Hematopoietic multipotent progenitor cell (in vitro differentiated cells): ENCODE measurements at places on chromosomes 11 and 22.

DNA sequence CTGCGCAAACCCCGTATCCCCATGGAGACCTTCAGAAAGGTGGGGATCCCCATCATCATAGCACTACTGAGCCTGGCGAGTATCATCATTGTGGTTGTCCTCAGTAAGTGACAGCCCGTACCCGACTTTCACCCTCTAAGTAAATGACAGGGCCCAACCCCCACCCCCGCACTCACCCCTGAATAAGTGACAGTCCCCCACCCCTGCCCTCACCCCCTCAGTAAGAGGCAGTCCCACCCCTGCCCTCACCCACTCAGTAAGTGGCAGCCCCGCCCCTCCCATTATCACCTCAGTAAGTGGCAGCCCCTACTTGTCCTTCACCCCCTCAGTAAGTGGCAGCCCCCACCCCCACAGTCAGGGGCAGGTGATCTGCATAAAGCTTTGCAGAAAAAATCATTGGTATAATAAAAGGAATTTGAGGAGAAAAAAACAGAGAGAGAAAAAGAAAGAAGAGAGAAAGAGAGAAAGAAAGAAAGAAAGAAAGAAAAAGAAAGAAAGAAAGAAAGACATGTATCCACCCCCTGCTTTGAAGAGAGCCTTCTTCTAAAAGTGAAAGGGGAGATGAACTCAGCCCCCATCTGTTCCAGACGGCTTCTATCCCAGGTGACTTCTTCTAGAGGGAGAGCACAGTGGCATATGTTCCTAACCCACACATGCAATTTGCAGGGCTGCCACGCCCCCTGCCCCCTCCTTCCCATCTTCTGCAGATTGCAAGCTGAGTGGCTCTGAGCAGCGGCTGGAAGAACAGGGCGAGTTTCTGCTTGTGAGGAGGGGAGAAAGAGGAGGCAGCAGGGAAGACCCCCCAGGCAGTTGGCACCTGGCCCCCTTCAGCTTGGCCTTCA is 12.5 kb upstream of the SMIM35 start:
- DNase-seq = no peak

GRCh38 chr11:40403321-40403720 is 1056.1 kb downstream of the LRRC4C start:
- DNase-seq = no peak

- DNase-seq = no peak
Observed at GRCh38 chr22:37632174-37633088, 7.0 kb upstream of the SH3BP1 start.

- no peak for DNase-seq
Observed at GRCh38 chr22:47307822-47308221, 545.4 kb downstream of the TBC1D22A start.

- peak; percentile 69 for DNase-seq
Observed at GRCh38 chr11:8384199-8384821, 120.6 kb upstream of the LMO1 start.

DNA sequence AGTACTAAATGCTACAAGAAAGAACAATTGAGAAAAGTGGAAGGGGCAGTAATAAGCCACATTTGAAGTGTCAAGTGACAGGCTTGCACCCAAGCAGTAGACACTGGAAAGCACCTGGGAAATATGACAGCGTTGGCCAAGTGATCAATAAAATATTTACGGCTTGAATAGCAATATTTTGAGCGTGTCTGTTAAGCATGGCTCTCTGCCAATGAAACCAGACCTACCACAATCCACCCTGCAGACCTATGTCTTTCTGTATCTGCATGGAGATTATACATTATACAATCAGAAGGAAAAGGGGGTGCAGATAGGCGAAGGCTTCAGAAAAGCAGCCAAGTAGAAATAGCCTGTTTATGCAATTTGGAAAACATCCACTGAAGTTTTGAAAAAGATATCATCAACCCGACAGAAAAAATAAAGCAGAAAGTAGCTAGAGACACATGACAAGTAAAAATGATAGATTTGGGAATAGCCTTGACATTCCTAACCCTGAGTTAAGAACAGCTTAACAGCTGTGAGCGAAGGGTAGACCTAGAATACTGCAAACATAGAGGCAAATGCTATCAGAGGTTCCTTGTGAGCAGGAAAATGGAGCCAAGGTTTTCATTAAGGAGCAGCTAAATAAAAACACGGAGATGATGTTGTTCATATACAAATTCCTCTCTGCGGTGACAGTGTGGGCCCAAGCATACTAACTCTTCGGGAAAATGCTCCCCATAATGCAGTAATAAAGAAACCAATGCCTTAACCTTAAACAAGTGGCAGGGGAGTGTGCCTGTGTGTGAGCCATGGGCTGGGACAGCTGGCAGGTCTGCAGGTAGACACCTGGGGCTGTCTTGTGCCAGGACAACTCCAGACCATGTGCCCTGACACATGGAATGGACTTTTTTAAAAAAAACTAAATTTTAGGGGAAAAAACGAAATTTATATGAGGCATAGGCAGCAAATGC is 71.3 kb downstream of the ETS1 start:
- no peak for DNase-seq

DNA sequence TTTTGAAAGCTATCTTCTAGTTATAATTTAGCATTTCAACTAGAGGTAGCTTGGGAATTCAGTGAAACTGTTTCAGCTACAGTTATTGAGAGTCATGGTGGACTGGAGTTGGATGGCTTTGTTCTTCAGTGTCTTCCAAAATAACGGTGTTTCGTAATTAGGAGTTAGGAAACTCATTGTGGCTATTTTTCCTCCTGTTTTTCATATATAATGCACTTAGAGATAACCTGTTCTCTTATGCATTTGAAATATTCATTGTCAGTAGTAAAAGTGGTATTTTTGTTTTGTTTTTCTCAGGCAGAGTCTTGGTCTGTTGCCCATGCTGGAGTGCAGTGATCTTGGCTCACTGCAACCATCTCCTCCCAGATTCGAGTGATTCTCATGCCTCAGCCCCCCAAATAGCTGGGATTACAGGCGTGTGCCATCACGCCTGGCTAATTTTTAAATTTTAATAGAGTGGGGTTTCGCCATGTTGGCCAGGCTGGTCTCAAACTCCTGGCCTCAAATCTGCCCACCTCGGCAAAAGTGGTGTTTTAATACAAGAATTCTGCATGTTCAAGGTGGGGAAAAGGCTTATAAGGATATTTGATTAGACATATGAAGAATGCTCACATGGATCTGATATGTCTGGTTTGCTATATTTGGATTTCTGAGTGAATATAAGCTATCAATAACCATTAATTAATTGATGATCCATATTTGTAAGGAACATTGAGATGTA is 12.7 kb downstream of the PDHX start:
- DNase-seq = no peak

GRCh38 chr22:23772649-23773473 is at the start of gene MMP11:
Gene MMP11, plus strand, starts transcription at chr22:23772849. Its CDS starts 22 bp downstream, at chr22:23772871.
- no peak for DNase-seq

DNA sequence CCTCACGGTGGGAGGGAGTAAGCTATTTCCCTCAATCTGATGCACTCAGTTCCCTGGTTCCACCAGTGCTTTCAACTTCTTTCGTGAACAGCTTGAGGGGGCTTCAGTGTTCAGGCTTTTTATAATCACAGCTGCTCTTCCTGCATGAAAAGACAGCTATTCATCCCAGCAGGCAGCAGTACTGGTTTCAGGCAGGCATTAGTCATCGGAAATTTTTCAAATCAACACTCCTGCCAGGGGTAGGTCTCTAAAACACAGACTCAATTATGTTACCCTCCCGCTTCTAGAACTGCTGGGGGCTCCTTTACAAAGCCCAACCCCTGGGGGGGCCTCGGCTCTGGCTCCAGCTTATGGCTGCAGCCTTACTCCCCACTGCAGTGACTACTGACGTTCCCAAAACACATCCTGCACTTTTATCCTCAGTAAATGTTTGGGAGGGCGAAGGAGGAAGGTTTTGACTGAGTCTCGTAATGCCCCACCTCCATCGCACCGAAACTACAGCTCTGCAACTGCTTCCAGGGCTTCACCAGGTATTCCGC is 5.8 kb downstream of the POLDIP3 start:
- no peak for DNase-seq

GRCh38 chr22:43447380-43447779 is 35.6 kb downstream of the MPPED1 start:
- DNase-seq = no peak

- no peak for DNase-seq
Observed at GRCh38 chr11:96287822-96288439, 55.1 kb downstream of the MAML2 start.
